Stimulated activated CD4-positive, alpha-beta T cell treated with anti-CD3 and anti-CD28 coated beads, Interleukin-4, amount 100 ng/mL, for 24 hours (primary cell): ENCODE measurements at places on chromosomes 5 and 9.
A peak's percentile ranks its signal among the peaks of the same experiment; 100 is the strongest.

- no peak for DNase-seq
Observed at GRCh38 chr5:58294598-58295305, 165.1 kb downstream of the PLK2 start.

GRCh38 chr9:113152699-113153098, 1.9 kb downstream of the SLC31A2 start:
- DNase-seq = no peak

DNA sequence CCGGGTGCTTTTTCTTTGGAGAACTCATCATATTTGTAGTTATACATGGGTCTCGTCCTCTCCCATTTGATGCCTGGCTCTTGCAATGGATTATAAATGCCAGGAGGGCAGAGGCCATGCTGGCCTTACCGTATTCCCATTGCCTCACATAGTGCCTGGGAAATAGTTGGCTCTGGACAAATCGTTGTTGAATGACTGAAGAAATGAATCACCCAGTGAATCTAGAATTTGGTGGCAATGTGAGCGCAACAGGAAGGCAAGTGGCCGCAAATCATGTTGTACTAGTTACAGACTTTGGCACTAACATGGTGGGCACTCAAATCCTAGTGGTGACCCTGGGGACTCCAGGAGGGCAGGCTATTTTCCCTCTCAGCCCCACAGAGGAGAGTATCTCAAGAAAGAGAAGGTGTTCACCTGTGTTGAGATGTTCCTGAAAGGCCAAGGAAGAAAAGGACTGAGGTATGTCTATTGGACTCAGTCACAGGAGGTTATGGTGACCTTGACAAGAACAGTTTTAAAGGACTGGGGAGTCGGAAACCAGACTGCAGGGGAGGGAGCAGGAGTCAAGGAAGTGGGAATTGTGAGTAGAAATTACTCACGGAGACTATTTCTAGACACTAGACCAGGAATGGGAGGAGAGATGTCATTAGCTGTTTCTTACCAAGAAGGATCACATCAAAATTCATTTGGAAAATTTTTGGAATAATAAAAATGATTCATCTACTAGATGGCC, 61.7 kb upstream of the COL15A1 start:
- DNase-seq = no peak

DNA sequence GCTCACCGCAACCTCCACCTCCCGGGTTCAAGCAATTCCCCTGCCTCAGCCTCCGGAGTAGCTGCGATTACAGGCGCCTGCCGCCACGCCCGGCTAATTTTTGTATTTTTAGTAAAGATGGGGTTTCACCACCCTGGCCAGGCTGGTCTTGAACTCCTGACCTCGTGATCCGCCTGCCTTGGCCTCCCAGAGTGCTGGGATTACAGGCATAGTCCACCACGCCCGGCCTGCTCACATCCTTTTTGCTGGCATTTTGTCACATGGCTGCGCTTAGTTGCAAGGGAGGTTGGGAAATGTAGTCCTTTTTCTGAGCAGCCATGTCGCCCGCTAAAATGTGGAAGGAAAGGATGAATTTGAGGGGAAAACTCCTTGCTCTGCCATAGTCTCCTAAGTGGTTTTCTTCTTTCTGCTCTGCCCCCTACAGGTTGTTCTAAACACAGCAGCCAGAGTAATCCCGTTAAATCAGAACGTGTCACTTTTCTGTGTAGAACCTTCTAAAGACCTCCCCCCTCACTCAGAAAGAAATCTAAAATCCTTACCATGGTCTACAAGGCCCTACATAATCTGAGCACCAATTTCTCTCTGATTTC, 57.8 kb upstream of the HSPA9 start:
- no peak for DNase-seq

GRCh38 chr9:116156621-116157314, 3.2 kb downstream of the PAPPA start:
- DNase-seq = no peak

- DNase-seq = no peak
Observed at GRCh38 chr5:67146574-67146973, 50.0 kb downstream of the CD180 start.

DNA sequence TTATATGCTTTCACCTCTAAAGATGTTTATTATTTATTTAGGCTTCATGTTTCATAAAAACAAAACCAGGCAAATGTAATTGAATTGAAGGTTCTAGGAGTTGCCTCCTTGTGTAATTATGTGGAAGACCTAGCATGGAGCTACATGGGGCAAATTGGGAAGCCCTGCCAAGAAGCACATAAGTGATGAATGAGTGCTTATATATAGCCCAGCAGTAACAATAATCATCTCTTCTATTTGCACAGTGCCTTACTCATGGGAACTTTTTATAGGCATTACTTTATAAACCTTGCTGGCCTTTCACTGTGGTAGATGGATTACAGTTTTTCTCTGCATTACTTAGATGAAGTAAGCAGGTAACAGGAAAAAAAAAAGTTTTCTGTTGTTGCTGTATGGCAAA, 40.0 kb upstream of the GRAMD2B start:
- no peak for DNase-seq

GRCh38 chr5:7078101-7078500, 317.8 kb upstream of the ADCY2 start:
- no peak for DNase-seq

DNA sequence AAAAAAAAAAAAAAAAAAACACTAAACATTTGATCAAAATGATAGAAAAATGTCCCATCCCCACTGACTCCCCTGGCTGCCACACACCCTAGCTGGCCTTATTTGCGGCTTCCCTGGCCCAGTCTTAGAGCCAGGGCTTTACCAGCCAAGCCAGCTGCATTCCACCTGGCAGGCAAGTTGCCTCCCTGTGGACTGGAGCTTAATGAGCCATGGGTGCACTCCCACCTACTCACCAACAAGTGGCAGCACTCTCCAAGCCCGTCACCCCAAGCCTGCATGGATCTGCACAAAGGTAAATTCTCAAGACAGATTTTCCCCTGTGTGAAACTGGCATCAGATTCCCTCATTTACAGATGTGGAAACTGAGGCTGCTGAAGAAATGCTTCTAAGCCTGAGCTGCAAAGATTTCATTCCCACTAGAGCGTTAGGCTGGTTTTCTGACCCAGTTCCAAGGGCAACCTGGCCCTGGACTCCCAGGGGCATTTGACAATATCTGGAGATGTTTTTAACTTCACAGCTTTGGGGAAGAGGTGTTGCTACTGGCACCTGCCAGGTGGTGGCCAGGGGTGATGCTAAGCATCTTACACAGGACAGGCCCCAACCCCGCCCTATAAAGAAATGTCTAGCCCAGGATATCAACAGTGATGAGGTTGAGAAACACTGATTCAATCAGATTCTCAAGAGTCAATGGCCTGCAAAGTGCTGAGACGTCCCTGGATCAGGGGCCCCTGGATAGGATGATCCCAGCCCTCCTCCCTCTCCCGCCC, 21.9 kb upstream of the VDAC1 start:
- peak; percentile 58 for DNase-seq
